Lung (tissue), 17 donors: ENCODE measurements at places on chromosomes 4 and X.

DNA sequence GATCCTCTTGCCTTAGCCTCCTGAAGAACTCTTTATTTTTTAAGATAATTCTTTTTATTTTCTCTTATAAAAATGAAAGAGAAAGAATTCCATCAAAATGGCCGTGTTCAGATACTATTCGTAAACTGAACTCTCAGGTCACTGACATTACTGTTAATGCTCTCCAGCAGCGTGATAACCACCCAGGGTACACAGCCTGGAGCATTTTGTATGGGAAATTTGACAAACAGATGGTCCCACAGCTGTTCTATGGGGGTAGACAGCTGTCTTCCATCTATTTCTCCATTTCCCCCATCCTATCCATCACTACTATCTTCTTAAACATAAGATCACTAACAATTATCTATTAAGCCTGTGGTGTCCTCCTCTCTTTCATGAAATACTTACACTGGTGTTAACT, 47.8 kb downstream of the SYNPO2 start:
- DNase-seq = peak; percentile 52

DNA sequence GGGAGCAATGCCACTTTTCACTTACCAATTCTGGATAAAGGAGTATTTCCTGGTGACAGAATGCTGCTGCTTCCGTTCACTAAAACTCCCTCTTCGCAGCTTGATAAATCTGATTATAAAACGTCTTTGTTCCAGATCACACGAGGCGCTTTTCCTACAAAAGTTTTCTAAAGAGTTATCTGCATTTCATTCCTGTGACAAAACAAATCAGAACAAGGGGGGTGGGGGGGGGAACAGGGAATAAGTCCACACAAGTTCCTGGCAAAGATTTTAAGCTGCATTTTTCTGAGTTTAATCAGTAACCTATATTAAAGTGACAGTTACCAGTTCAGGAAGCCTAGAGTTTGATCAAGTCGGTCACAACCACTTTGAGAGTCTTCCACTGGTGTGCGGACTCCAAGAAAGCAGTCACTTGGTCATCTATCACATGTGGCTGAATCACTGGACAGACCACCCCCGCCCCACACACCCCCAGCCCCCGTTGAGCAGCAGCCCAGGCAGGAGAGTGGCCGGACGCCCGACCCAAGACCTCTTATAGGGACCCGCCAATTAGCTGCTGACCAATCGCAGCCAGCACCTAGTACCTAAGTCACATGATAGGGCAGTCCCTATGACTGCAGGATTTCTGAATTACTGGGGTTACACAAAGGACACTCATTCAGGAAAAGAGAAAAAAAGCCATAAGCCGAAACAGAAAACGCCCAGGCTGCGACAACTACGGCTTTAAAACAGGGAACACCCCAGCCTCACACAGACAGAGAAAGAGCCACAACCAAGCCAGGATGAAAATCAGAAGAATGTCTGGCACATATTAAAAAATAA, 569.3 kb upstream of the DIPK2B start:
- peak; percentile 90 for DNase-seq

DNA sequence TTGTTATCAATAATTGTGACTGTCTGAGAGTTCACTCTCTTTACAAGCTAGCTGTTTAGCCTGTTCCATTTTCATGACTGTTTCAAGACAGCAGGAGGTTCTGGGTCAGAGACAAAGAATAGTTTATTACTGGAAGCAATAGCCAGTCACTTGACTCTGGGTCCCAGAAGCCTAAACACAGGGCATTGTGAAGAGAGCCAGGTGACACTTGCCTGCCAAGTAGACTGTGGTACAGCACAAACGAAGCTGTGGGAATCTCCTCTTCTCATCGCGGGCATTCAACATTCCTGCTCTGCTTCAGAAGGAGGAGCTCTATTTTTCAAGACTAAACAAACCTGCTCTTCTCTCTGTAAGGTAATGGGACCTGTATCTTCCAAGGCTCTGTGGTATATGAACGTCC, 485.1 kb downstream of the TRIML1 start:
- no peak for DNase-seq

GRCh38 chr4:60757986-60758680, 442.0 kb upstream of the ADGRL3 start:
- DNase-seq = no peak

DNA sequence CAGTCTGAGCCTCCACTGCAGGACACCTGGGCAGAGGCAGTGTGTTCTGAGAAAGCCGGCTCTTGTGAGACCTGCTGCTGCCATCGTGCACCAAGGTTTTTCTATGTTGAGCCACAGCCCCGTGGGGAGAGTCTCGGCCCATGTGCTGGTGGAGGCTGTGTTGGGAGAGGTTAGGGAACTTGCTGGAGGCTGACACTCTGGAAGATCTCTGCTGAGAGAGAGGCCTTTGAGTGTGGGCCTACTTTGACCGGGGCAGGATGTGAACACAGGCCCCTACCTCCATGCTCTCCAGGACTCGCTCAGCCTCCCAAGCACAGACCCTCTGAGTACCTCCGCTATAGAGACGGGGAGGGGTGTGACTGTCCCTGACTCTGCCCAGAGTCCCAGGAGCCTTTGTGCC, 1.3 kb upstream of the S100P start:
- DNase-seq = peak; percentile 14

DNA sequence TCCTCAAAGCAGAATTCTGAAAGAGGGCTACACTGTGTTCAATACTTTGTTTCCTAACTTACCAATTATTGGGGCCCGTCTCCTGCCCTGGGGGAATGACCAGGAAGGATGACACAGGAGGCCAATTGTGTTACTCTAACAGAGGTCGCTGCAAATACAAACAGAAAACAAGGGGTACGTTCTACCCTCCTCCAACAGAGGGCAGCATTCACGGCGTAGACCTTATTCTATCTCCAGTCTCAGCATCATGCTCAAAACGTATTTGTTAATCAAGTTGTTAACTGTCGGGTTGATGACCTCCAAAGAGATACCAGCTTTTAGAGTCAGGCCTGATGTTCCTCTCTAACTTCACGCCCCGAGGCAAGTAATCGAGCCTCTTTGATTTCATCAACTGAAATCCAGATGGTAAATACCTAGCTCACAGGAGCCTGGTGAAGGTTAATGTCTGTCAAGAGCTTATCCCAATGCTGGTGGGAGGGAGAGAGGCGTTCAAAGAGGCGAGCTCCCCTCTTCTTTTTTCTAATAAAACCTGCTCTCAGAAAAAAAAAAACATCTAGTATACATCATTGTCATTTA, 181.0 kb upstream of the KCNIP4 start:
- DNase-seq = peak; percentile 0

GRCh38 chrX:44012484-44013096, 39.4 kb upstream of the NDP start:
- DNase-seq = no peak

DNA sequence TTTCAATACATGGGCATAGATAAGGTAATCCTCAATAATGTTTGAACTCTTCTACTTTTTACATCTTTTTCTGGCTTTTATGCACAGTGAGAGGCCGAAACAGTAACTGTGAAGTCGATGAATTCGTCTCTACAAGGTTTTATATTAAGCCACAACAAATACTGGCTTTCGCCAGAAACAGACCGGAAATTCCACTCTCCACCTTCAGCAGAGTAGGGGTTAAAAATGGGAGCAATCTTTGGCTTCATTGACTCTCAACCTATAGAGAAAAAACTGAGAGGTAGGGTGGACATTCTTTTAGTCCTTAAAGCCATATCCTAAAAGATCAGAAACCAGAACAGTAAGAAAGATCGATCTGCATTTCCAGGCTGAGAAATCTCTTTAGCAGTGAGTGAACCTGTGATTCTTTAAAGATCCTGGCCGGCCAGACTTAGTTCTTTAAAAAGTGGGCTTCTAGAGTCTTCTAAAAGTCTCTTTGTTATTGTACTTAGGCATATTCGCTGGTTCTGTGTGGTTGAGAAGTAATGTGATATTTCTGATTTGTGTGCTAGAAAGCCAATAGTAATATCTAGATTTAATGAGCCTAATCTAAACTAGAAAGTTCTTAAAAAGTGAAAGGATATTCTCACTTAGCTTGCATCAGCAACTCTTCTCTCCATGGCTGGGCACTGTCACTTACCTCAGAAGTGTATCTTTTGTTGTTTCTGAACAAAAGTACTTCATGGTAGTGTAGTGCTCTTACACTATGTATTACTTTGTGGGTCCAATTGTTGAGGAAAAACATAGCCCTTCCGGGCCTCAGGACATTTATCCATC, 2.0 kb downstream of the HSPA4L start:
- DNase-seq = no peak

GRCh38 chr4:27062256-27062655, 201.6 kb downstream of the STIM2 start:
- DNase-seq = no peak

- DNase-seq = no peak
Measured at GRCh38 chr4:26185436-26185835, 135.4 kb upstream of the RBPJ start.

DNA sequence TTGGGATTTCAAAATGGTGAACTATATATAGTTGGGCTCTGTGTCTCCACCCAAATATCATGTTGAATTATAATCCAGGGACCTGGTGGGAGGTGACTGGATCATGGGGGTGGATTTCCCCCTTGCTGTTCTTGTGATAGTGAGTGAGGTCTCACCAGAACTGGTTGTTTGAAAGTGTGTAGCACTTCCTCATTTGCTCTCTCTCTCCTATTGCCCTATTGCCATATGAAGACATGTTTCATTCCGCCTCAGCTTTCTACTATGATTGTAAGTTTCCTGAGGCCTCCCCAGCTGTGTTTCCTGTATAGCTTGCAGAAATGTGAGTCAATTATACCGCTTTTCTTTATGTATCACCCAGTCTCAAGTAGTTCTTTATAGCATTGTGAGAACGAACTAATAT, 545.6 kb downstream of the TRAM1L1 start:
- no peak for DNase-seq

DNA sequence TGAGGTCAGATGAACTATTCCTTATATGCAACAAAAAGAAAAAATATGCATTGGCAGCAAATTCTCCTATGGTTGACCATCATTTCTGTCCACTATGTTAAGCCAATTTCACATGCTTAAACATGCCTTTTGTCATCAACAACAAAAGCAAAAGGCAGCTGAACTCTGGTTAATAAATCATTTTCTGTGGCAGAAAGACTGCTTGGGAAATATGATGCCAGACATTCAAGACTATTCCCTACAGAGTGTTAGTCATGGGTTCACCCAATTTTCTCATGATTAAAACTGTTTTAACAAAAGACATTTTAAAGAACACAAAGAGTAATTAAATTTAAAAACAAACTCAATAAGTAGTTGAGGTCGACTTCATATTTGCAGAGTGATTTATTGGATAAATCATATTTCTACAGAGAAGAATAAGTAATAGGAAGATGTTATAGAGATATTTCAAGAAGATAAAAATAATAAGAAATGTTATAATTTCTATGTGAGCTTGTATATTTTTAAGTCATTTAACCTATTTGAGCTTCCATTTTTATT, 890.6 kb downstream of the STPG2 start:
- DNase-seq = no peak

- no peak for DNase-seq
Measured at GRCh38 chr4:7638489-7638888, 203.8 kb upstream of the PSAPL1 start.

- DNase-seq = no peak
Measured at GRCh38 chr4:42460043-42460442, 62.8 kb downstream of the SHISA3 start.

DNA sequence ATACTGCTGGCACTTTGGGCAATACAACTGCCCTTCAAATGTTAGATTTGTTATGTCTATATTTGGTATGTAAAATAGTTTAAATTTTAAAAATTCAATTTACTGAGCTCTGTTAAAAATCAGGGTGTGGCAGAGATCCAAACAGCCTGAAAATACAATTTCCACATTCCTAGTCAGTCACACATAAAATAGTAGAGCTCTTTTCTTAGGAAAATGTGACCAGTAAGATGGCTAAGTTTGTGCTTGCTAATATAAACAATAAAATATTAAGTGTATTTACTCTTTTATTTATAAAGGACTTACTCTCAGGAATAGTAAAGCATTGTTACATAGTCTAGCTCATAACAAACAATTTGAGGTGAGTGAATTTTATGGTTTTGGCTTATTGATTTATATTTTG, 200.2 kb downstream of the DKK2 start:
- no peak for DNase-seq

GRCh38 chrX:153620576-153620975, 21.6 kb upstream of the CCNQ start:
- DNase-seq = no peak

GRCh38 chr4:67204441-67204840, 340.9 kb downstream of the CENPC start:
- no peak for DNase-seq

DNA sequence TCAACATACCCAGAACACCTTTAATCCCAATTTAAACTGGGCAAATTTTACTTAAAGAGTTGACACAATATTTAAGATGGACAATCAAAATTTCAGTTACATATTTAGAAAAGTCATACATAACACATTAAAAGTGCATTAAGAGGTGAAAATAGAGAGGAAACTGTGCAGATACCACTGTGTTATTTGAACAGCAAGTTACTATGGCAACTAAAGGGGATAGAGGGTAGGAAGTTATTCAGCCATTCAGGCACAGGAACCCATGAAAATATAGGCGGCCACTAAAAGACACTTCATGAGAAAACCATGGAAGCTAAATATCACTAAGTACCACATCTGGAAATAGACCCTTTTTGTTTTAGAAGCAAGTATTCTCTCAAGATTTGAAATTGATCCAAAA, 75.1 kb downstream of the PDGFC start:
- peak; percentile 20 for DNase-seq

DNA sequence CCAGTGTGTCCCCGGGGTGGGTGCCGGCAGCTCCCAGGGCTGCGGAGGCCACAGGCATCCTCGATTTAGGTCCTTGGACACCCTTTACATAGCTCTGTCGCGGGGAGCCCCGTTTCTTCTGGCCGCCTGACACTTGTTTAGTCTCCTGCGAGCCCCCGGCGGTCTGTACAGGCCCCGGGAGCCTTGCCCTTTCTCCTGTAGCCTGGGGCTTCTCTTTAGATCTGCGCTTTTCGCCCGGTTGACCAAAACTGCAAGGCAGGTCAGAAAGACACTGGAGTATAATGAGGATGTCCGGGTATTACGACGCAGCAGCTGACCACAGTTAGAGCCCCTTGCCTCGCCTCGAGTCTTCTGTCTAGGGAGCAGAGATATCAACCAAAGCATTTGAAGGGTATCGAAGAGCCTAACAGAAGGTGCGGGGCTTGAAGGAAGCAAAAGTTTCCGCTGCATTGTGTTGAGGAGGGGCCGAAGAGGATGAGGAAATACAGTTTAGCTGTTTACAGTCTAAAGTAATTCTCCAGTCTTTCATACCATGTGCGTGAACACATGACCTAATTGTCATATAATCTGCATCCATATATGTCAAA, 479 bp downstream of the BRCC3 start:
- peak; percentile 17 for DNase-seq
